ENCODE measurements at places on chromosomes 6 and 20. TPM values are rescaled to one million over a fixed set of nuclear protein-coding genes. Genes with fewer than 3 reads are reported as not detected.

MUC22 gene
- not detected for polyA plus RNA-seq

LPIN3 gene
- 47.5 TPM for polyA plus RNA-seq

DACT2 gene
- 3.6 TPM for polyA plus RNA-seq

RALGAPA2 gene
- polyA plus RNA-seq, result 9.6 TPM
